ENCODE measurements at places on chromosomes 2 and 18. TPM values are rescaled to one million over a fixed set of nuclear protein-coding genes. Genes with fewer than 3 reads are reported as not detected.

The OTOS gene
- total RNA-seq, result not detected

The XDH gene
- total RNA-seq, result 16.9 TPM

The ANXA4 gene
- total RNA-seq, result 48.9 TPM

The SPHKAP gene
- total RNA-seq, result not detected

The LIPT1 gene
- total RNA-seq, result 8.9 TPM

The GALM gene
- 2.6 TPM for total RNA-seq

The TMSB10 gene
- total RNA-seq, result 3,676 TPM

The RESP18 gene
- not detected for total RNA-seq

The CCDC74A gene
- 1.0 TPM for total RNA-seq

The SMYD1 gene
- not detected for total RNA-seq

The FBXO41 gene
- total RNA-seq, result 2.4 TPM

The HRH4 gene
- total RNA-seq, result 0.21 TPM

The ELAC1 gene
- 3.8 TPM for total RNA-seq

The PRLH gene
- not detected for total RNA-seq

The CHRNG gene
- total RNA-seq, result not detected

The PPP3R1 gene
- 38.3 TPM for total RNA-seq

The KCNE4 gene
- 0.14 TPM for total RNA-seq

The C2orf66 gene
- 0.93 TPM for total RNA-seq

The SLC5A7 gene
- not detected for total RNA-seq

The CASP8 gene
- 25.6 TPM for total RNA-seq

The GALNT5 gene
- 30.1 TPM for total RNA-seq

The MAPRE3 gene
- total RNA-seq, result 9.8 TPM

The SCN3A gene
- total RNA-seq, result not detected

The IL36B gene
- under 0.01 TPM for total RNA-seq

The ABCG5 gene
- not detected for total RNA-seq

The ASTL gene
- not detected for total RNA-seq

The MPP4 gene
- total RNA-seq, result under 0.01 TPM

The CCDC68 gene
- 2.4 TPM for total RNA-seq

The CRACDL gene
- 0.34 TPM for total RNA-seq

The UGT1A9 gene
- total RNA-seq, result not detected

The NAT8 gene
- not detected for total RNA-seq

The ZEB2 gene
- total RNA-seq, result not detected

The MYOM1 gene
- 0.85 TPM for total RNA-seq

The G6PC2 gene
- total RNA-seq, result not detected

The ANKRD53 gene
- not detected for total RNA-seq

The VWC2L gene
- 0.07 TPM for total RNA-seq

The LRP2 gene
- total RNA-seq, result under 0.01 TPM

The PXDN gene
- 109 TPM for total RNA-seq

The TMEM17 gene
- total RNA-seq, result 1.7 TPM

The PTPRN gene
- not detected for total RNA-seq

The SOX11 gene
- under 0.01 TPM for total RNA-seq

The REG3A gene
- not detected for total RNA-seq

The SRD5A2 gene
- 0.07 TPM for total RNA-seq

The SERPINB11 gene
- under 0.01 TPM for total RNA-seq

The ROCK1 gene
- total RNA-seq, result 36.6 TPM

The ALKAL2 gene
- not detected for total RNA-seq

The C2orf80 gene
- not detected for total RNA-seq

The KCTD18 gene
- total RNA-seq, result 30.4 TPM

The COL3A1 gene
- total RNA-seq, result under 0.01 TPM

The LOXL3 gene
- 0.34 TPM for total RNA-seq

The GPR17 gene
- total RNA-seq, result not detected

The C2orf81 gene
- total RNA-seq, result 0.85 TPM

The FBXO48 gene
- 0.68 TPM for total RNA-seq

The DOK6 gene
- total RNA-seq, result 0.07 TPM

The AMER3 gene
- not detected for total RNA-seq

The MERTK gene
- total RNA-seq, result 1.4 TPM

Measured in nasal cavity respiratory epithelium epithelial cell of viscerocranial mucosa (primary cell).